Activated CD4-positive, alpha-beta T cell treated with anti-CD3 and anti-CD28 coated beads, Interleukin-2, amount 50 U/mL, for 48 hours (primary cell): ENCODE measurements at places on chromosomes 7 and 10.

DNA sequence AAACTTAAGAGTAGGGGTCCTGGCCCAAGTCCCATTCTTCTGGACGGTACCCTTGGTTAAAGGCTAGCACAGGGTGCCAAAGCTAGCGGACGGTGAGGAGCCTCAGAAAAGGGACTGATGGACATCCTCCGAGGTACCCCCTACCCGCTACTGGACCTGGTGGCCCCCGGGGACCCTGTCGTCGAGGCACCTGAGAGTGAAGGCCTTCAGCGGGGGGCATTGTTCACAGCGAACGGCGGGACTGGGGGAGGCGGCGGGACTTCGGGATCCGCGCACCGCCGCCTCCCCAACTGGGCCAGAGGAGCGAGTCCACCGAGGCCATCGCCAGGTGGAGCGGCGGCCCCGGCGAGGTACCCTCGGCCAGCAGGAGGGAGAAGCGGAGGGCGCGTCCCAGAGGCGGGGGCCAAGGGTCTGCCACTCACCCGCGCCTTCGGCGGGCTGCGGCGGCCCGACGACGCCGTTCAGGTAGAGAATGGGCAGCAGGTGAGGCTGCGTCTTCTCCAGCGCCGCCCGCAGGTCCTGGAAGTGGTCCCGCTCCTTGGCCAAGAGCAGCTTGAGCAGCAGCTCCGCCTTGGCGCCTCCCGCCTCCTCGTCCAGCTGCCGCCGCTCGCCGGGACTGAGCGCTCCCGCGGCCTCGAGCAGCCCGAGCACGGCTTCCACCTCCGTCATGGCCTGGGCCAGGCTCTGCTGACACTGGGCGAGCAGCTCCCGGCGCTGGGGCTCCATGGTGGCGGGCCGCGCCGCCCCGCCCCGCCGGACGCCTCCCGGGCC, 575 bp downstream of the DLG5 start:
- DNase-seq: peak; percentile 29

DNA sequence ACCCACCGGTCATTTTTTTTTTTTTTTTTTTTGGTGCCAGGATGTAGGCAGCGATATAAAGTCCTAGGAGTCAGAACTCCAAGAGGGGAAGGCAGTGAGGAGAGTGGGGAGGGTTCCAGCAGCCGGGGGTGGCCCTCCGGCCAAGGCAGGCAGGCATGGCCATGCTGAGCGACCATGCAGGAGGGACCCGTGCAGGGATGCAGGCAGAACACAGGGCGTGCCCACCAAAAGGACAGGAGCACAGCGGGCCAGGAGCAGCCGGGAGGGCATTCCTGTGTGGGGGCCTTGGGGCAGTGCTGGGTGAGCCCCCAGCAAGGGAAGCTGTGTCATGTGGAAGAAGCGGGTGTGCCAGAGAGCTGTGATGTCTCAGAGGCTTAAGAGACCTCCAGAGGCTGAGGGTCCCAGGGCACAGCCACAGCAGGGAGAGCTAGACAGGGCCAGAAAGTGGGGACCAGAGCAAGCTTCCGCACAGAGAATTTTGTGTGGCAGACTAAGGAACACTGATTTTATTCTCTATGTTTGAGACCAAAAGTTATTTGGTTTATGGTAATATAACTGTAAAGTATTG, 5.7 kb downstream of the ZFAND2A start:
- no peak for DNase-seq

- no peak for DNase-seq
Measured at GRCh38 chr10:71522442-71523144, 125.9 kb downstream of the CDH23 start.

GRCh38 chr7:99392659-99393354, 15.6 kb downstream of the PDAP1 start:
- DNase-seq: peak; percentile 82

DNA sequence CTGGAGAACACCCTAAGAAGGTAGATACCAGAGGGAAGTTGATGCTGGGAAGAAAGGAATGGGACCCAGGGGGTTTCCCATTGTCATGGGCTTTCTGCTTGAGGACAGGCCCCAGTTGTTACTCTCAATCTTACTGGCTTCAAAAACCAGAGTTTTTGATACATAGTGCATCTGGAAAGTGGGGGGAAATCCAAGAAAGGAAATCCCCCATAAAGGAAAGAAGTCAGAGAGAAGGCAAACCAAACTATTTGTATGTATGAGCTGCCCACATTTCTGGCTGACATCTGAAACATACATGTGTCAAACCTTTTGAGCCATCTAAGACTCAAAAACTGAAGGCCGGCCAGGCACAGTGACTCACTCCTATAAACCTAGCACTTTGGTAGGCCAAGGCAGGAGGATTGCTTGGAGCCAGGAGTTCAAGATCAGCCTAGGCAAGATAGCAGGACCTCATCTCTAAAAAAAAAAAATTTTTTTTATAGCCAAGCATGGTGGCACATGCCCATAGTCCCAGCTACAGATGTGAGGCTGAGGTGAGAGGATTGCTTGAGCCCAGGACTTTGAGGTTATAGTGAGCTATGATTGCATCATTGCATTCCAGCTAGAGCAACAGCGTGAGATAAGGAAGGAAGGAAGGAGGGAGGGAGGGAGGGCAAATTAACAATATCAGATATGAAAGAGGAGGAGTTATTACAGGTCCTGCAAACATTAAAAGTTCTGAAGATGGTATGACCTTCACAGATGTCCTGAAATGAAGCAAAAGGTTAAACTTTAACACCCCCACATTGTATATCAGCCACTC, 6.7 kb upstream of the COA1 start:
- peak; percentile 52 for DNase-seq

GRCh38 chr10:73517166-73517888, 21.5 kb upstream of the PPP3CB start:
- no peak for DNase-seq

DNA sequence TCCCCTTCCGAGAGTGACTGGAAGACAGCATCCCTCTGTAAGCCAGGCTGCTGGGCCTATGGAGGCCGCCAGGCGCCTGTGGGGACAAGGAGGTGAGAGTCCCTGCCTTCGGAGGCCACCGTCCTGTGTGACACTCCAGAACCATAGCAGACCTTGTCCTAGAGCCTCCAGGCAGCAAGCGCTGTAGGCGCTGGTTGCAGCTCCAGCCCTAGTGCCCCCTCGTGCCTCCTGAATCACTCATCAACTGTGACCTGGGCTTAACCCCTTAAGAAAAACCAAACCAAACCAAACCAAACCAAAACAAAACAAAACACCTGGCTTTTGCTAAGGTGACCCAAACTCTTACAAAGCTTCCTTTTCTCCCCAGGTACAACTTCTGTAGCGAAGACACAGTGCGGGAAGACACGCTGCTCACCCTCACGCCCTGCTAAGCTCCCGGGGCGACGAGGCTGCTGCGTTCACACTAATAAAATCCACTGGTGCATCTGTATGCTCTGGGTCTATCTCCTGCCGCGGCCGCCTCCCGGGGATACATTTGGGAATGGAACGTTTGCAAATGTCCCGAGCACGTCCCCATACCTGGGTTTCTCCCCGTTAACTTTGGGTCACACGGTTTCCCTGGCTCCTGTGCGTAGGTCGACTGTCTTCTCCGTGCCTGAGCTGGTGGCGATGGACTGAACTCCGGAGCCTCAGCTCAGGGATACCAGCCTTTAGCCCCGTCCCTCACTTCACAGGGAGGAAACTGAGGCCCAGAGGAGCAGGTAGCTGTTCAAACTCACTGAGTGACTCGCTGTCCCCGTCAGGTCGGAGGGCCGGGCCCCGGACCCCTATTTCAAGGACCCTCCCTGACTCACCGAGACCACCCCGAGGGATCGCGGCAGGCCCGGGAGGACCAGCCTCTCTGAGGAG, 11.8 kb upstream of the PNLIPRP2 start:
- no peak for DNase-seq

DNA sequence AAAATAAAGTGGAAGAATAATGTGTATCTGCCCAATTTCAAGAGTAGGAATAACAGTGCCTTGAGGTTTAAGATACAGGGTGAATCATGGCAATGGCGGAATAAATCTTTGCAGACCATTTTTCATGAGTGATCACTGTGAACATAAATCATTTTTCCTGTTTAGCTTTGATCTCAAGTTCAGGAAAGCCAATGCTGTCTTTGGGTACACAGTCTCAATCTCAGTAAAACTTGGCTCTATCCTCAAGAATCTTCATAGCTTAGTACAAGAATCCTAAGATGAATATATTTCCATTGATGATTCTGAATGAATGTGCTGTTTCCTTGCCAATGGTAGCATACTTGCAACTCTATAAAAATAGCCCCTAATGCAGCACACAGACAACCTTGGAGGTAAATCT, 6.8 kb downstream of the NAMPT start:
- DNase-seq: no peak

DNA sequence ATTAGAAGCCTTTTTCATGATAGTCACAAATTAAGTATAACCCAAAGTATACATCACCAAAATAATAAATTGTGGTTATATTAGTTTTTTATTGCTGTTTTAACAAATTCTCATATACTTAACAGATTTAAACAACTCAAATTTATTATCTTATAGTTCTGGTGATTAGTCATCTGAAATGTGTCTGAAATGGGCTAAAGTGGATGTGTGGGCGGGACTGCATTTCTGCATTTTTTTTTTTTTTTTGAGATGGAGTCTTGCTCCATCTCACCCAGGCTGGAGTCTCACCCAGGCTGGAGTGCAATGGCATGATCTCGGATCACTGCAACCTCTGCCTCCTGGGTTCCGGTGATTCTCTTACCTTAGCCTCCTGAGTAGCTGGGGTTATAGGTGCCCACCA, 891.5 kb upstream of the CELF2 start:
- no peak for DNase-seq

GRCh38 chr10:30445711-30446110, 11.7 kb downstream of the MAP3K8 start:
- no peak for DNase-seq

DNA sequence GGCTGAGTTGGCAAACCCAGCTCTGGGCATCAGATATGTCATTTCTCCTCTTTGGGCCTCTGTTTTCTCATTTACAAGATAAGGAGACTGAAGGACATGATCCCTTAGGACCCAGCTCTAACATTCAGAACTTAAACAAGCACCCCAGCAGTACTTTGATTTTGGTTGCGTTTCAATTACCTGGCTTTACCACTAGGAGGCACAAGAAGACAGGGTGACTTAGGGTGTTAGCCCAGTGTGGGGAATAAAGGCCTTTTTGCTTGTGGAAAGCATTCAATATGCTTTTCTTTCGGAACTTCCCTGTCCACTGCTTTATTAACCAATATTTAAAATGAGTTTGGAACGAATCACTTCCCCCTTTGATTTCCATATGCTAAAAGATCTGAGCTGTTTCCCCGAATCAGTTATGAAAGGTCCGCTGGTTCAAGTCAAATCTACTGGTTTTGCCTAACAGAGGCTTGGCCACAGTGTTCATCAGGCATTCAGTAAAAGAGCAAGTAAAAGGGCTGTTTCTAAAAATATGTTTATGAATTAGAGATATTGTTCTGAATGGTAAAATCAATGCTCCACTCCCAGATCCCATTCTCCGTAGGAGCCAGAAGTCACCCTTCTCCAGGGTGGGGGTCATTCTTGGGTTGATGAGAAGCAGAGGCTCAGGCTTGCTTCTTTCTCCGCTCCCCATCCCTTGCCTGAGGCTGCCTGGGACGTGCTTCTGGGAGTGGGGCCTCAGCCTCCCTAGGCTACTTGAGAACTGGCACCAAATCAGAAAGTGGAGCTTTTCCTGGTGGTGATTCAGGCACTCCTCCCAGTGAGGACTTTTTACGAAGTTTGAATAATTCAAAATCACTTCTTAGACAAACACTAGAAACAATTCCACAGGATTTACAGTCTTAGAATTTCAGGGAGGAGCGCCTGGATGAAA, 105.5 kb downstream of the MYOF start:
- DNase-seq: peak; percentile 25

DNA sequence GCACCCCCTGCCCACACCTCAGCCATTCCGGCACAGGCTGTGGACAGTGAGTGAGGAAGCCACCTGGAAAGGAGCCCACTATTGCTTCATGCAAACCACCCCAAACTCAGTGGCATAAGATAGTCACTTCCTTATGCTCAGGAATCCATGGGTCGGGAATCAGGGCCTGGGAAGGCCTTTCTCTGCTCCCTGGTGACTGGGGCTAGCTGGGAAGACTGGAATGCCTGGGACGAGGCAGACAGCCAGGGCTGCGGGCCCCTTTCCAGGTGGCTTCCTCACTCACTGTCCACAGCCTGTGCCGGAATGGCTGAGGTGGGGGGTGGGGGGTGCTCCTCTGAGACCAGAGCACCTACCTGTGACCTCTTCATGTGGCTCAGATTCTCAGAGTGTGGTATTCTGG, 74.1 kb upstream of the GRB10 start:
- no peak for DNase-seq

DNA sequence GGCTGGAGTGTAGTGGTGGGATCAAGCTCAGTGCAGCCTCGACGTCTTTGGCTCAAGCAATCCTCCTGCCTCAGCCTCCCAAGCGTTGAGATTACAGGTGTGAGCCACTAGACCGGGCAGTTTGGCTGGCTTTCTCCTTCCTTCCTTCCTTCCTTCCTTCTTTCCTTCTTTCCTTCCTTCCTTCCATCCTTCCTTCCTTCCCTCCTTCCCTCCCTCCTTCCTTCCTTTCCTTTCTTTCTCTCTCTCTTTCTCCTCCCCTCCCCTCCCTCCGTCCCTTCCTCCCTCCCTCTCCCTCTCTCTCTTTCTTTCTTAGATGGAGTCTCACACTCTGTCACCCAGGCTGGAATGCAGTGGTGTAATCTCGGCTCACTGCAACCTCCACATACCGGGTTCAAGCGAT, 7.6 kb upstream of the VPS37D start:
- no peak for DNase-seq

- peak; percentile 19 for DNase-seq
Measured at GRCh38 chr7:116316838-116317628, 106.7 kb downstream of the TES start.
